ENCODE measurements at places on chromosomes 13 and 19.

- DNase-seq: no peak
Observed at GRCh38 chr13:33251131-33251661, 34.4 kb downstream of the STARD13 start.

- no peak for DNase-seq
Observed at GRCh38 chr13:35857769-35858168, 273.4 kb downstream of the DCLK1 start.

DNA sequence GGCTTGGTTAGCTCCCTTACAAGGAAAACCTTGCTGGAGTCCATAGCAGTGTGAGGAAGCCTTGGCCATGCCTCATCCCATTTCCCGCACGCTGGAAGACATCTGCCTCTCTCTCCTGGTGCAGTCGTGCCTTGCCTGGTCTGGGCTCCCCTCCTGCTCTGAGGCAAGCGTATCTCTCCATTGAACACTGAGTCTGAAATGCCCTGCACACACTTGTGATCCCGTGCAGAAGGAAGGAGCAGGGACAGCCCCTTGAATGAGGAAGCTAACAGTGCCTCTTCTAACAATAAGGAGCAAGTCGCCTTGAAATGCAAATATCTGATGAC, 407 bp upstream of the ZNF440 start:
- DNase-seq: no peak

GRCh38 chr13:113875837-113876281, 12.0 kb upstream of the GAS6 start:
- DNase-seq: peak; percentile 47

DNA sequence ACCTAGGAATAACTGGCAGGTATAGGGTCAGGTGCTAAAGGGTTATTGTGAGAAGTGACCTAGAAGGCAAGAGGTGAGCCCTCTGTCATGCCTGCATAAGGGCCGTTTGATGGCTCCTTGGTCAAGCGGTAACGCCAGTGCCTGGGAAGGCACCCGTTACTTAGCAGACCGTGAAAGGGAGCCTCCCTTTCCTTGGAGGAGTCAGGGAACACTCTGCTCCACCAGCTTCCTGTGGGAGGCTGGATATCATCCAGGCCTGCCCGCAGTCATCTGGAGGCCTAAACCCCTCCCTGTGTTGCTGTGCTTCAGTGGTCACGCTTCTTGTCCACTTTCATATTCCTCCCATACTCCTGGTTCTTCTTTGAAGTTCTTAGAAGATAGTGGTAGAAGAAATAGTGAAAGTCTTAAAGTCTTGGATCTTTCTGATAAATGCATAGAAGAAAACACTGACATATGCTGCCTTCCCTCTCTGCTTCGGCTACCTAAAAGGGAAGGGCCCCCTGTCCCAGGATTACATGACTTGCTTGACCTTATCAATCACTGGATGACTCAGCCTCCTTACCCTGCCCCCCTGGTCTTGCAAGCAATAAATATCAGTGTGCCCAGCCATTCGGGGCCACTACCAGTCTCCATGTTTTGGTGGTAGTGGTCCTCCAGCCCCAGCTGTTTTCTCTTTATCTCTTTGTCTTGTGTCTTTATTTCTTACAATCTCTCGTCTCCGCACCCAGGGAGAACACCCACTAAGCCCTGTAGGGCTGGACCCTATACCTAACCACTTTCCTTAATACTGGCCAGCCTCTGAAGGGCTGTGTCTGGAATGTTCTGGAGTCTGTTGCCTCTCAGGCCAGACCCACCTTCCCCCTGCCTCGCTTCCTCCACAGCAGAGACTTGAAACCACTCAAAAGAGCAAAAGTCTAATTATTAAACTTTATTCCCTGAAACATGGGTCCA, 16.1 kb upstream of the ABCC4 start:
- no peak for DNase-seq

DNA sequence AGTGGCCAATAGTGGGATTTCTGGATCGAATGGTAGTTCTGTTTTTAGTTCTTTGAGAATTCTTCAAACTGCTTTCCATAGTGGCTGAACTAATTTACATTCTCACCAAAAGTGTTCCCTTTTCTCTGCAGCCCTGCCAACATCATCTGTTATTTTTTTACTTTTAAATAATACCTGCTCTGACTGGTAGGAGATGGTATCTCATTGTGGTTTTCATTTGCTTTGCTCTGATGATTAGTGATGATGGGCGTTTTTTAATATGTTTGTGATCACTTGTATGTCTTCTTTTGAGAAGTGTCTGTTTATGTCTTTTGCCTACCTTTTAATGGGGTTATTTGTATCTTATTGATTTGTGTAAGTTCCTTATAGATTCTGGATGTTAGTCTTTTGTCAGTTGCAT, 48.0 kb downstream of the RNASEH2B start:
- peak; percentile 10 for DNase-seq

- DNase-seq: no peak
Observed at GRCh38 chr19:57106722-57107235, 13.0 kb upstream of the USP29 start.

DNA sequence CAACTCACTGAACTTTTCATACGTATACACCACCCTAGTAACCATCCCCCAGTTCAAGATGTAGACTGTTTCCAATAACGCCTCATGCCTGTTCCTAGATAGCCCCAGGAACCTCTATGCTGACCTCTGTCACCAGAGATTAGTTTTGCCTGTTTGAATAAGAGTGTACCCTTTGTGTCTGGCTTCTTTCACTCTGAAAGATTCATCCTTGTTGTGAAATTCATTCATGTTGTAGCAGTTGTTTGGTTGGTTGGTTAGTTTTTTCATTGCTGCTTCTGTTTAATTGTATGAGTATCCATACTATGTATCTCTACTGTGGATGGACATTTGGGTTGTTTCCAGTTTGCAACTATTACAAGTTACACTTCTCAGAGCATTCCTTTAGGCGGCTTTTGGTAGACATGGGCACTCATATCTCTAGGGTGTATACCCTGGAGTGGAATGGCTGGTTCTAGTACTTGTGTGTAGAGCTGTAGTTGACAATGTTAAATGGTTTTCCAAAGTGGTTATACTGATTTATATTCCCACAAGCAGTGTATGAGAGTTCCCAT, 1.6 kb downstream of the RNASEH2B start:
- peak; percentile 27 for DNase-seq

- no peak for DNase-seq
Observed at GRCh38 chr13:46087481-46087880, 17.4 kb downstream of the CPB2 start.

DNA sequence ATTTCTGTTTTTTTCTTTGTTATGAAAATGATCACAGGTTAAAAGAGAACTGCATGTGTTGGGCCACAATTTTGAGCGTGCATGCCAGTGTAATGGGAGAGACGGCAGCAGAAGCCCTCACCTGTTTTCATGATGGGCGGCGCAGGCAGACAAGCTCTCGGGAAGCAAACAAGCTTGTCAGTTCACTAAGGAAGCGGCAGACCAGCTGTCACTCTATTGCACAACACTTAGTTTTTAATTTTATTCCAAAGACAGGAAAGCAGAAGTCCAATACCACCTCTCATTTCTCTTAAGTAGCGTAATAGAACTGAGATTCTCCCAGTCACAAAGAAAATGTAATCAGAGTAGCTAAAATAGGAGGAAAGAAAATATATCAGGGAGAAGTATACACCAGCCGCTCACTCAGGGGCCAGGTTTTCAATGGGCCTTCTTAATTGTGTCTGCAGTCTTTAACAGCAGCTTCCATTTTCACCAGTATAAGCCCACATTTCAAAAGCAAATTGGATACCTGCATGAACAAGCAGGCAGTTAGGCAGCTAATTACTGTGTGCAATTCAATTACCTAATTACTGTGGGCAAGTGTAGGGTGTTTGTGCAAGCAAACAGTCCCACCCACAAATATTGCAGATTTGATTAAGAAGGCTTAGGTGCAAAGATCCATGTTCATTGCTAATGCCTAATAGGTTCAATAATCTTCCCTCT, 711.4 kb downstream of the DIAPH3 start:
- DNase-seq: no peak

DNA sequence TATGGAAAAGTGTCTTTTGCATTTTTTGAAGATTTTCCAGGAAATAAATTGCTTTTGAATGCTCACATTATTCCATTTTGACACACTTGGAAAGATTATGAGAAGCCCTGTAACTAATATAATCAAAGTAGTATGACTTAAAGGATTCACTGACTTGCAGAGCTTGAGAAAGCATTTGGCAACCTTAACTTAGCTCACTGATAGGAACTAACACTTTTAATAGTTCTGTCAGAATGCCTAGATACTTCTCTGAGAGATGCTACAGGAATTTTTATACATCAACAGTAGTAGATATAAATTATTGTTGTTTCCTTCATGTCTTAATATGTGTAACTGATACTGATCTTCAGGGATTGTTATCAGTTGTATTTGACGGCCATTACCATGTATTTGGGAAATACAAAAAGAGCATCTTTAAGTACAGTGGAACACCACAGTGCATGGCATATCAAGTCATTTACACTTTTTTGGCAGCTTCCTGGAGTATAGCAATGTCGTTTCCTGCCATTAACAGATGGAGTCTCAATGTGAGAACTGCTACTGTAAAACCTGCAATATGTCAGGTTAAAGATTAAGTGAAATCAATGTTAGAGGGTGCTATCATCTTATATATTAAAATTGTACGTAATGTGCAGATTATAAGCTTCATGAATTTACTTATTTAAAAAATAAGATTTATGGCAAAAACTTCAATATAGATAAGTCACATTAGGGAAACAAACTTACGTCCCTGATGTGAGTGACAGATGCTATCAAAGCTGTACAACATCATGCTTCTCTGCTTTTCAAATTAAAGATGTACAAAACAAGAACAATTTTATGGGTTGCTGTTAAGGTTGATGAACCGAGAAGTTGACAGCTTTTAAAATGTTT, 1159.8 kb upstream of the MIR17HG start:
- DNase-seq: no peak

DNA sequence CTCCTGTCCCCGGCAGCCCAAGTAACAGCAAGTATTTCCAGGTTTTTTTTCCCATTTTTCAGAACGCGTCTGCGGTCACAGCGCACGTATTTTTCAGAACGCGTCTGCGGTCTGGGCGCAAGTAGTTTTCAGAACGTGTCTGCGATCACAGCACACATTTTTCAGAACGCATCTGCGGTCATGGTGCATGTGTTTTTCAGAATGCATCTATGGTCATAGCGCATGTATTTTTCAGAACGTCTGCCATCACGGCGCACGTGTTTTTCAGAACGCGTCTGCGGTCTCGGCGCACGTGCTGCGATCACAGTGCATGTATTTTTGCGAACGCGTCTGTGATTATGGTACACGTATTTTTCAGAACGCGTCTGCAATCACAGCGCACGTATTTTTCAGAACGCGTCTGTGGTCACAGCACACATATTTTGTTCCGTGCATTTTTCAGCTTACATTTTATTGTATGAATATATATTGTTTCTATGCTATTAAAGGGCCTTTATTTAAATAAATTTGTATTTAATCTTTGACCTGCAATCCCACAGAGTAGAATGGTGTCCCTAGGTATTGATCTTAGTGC, 19.7 kb downstream of the ATP4B start:
- DNase-seq: no peak

DNA sequence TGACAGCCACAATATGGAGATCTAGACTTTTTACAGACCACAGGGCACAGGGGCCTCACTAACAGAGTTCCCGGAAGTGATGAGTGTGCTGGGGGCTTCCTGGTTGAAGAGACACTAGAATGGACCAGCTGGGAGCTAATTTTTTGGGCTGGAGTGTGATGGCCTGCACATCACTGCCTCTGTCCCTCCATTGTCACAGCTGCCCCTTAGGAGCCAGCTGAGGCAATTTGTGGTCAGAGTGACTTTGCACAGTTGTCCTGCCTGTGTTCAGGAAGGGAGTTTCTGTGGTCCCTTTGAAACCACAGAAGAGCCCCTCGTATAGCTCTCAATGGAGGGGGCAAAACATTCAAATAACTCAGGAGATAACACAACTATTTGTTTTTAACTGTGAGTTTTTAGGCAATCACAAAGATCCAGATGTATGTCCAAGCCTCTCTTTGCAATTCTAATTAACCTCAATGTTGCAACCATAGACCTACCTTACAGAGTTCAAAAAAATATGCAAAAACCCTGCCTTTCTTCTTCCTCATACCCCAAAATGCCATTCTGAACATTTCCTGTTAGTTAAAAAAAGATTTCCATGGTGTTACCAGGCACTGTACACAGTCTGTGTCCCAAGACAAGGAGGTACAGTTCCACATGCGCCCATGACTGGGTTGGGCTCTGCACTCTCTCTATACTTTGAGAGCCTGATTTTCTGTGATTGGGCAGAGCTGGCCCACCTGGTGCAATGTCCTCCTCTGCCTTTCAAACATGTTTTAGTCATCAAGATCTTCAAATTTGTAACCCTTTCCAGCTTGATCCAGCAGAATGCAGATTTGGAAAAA, 2.4 kb downstream of the ALOX5AP start:
- DNase-seq: peak; percentile 25

DNA sequence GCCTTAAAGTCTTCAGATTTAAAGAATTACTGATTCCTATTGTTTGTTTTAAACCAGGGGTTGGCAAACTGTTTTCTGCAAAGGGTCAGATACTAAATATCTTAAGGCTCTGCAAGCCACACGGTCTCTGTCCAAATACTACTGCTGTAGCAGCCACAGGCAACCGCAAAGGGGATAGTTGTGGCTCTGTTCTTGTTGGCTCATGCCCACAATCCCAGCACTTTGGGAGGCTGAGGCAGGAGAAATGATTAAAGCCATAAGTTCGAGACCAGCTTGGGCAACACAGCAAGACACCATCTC, 22.4 kb downstream of the RANBP3 start:
- DNase-seq: no peak

GRCh38 chr13:74986609-74987008, 495.4 kb downstream of the TBC1D4 start:
- DNase-seq: no peak

DNA sequence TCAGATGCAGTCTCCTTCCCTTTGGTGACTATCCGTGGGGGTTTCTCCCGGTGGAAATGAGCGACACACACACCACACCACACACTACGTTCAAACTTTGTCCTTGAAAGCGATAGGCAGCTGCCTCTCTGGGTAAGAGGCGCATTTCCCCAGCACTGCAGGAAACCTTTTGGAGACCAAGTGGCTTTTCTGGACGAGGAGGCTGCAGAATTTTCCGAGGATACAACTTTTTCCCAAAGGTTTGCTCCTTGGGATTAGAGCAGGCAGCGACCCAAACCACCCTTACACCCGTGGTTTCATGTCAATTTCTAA, 38.2 kb upstream of the FLT1 start:
- DNase-seq: no peak

DNA sequence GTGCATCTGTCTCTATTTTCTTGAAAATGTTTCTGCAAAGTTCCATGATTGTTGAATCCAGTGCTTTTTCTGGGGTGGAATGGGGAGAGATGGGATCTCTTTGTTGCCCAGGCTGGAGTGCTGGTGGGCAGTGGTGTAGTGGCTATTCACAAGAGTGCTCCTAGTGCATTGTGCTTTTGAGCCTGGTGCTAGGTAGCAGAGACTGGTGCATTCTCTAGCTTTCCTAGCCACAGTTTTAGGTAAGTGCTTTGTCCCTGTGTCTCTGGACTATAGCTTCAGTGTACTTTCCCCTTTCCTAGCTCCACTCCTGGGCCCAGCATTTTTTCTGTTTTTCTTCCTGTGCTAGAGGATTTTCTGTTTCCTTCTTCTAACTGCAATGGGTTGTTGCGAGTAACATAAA, 825.6 kb downstream of the SLITRK6 start:
- no peak for DNase-seq

- DNase-seq: no peak
Observed at GRCh38 chr19:54429176-54429495, 13.9 kb downstream of the TTYH1 start.

Measured in CD4-positive, alpha-beta T cell treated with Interleukin-17A for 1 hour (primary cell).